ENCODE measurements at places on chromosomes 6 and 20.

- no peak for DNase-seq
These were observed 30.7 kb downstream of the LINC00237 start for GRCh38 chr20:21075471-21075870.

DNA sequence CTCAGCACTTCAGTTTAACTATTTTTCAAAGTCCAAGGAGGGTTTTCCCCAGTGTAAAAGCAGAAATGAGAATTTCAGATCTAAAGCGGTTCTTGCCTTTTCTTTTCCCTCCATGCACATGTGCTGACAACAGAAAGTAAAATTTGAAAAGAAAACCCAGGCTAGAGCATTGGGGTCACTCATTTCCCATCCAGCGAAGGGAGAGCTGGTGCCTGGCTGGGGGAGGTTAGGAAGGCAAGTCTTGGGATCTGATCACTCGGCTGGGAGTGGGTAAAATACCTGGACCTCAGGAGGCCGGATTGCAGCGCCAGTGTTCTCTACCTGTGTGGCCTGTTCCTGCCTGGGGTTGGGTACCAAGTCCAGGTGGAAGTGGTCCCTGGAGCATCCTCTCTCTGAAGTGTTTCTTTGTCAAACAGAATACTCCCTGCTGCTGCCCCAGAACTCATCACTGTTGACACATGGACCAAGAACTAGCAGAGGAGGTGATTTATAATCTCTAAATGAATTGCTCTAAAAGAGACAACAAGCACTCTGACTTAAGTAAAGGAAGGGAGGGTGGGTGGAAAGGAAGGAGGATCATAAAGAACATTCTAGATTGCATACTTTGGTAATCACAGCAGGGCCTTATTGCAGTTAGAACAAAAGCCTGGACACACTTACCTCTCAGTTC lies 136.0 kb downstream of the MTHFD1L start:
- no peak for DNase-seq

GRCh38 chr6:95546148-95546547 lies 31.2 kb upstream of the MANEA start:
- DNase-seq: no peak

- DNase-seq: no peak
These were observed 176.4 kb upstream of the BMP2 start for GRCh38 chr20:6590891-6591637.

DNA sequence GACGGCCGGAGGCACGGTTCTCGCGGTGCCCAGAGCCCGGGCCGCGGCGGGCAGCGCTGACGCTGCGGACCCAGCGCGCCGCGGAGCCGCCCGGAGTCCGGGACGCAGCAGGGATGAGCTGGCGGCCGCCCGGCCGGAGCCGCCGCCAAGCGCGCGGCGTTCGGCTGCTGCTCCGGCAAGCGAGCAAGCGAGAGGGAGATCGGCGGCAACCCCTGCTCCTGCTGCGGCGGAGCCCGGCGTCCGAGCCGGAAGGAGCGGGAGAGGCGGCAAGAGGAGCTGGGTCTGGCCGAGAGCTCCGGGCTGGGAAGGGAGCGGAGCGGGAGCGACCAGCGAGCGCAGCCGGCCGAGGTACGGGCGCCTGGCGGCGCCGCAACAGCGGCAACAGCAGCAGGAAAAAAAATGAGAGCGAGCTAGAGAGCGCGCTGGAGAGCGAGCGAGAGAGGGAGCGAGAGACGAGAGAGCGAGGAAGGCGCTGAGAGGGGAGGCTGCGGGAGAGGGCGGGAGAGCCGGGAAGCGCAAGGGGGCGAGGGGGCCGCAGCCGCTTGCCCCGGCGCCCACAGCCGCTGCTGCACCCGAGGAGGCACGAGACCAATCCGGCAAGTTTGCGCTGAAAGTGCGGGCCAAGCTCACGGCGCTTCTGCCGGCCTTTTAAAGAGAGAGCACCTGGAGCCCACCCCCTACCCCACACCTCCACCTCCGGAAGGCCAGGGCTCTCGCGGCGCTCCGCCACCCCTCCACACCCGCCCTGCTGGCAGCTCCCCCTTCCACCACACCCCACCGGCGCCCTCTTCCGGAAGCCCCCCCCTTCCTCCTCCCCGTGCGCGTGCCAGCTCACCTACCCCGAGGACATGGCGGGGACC lies 496 bp downstream of the GRM4 start:
- DNase-seq: peak; percentile 72

- DNase-seq: no peak
These were observed 1.3 kb downstream of the SLA2 start for GRCh38 chr20:36644706-36645095.

DNA sequence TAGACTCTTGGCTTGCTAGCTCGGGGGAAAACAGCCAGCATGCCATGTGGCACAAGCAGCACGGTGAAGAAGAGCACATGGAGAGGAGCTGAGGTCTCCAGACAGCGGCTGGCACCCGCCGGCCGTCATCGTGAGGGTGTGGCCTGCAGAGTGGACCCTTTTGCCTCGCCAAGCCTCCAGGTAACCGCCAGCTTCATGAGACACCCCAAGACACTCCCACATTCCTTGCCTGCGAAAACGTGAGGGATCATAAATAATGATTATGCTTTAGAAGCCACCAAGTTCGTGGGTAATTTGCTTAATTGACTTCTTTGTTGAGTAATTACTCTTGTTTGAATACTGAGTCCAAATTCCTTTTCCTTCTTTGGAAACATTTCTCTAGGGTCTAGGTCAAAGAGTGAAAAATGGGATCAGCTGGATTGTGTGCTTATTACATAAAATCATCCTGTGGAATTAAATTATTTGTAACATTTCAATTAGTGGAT lies 23.2 kb downstream of the FAM50B start:
- no peak for DNase-seq

DNA sequence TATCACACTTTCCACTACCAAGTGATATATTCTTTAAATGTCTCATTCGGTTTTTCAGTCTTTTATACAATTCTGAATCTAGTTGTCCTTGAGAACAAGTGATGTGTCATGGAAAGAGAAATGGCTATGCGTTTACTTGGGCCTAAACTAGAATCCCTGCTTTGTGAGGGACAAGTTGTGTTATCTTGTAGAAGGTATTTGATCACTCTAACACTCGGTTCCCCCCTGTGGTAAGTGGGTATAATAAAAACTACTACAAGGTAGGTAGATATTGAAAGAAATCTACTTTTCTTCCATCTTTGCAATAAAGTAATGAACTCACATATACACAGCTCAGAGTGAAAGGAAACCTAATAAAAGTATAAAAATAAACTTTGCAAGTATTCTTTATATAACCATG lies 108.9 kb downstream of the MANEA start:
- peak; percentile 5 for DNase-seq

- DNase-seq: no peak
These were observed 201.2 kb upstream of the MYLIP start for GRCh38 chr6:15927531-15928225.

GRCh38 chr20:13243826-13244376 lies 22.8 kb downstream of the ISM1 start:
- DNase-seq: no peak

DNA sequence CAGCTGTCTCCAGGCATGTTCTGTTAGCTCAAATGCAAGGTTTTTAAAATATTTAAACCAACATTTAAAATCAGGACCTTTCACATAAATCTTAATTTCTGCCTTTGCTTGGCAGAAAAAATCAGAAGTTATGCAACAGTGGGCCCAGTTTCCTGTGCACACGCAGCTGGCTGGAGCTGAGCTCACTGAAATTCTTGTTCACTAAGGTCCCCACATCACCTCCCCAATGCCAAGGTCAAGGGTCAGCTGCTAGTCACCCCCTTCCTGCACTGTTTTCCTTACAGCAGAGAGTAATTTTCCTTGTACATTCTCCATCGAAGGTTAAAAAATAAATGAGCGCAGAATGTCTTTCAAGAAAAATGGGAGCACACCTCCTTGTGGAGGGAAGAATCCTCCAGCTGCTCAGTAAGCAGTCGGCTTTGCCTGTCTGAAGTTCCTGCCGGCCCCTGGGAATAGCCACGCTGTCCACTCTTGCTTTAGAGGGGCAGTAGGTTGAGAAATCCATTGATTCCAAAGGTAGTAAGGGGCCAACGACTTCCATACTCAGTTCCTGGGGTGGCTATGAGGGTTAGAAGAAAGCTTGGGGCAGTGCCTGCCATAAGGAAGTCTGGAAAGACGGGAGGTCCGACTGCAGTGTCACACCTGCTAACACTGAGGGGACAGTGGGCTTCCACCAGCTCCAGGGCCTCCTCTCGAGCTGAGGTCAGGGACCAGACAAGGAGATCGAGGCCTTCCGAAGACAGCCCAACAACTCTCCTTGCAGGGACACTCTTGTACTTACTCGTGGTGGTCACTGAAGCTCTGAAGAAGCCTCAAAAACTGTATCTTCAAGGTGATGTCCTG lies 56.8 kb downstream of the MYH7B start:
- no peak for DNase-seq

- no peak for DNase-seq
These were observed 181.9 kb upstream of the PCSK2 start for GRCh38 chr20:17044891-17045290.

- no peak for DNase-seq
These were observed 198.9 kb downstream of the NKAIN2 start for GRCh38 chr6:124002377-124003081.

GRCh38 chr20:62814060-62814708 lies 2.7 kb upstream of the COL9A3 start:
- DNase-seq: no peak

DNA sequence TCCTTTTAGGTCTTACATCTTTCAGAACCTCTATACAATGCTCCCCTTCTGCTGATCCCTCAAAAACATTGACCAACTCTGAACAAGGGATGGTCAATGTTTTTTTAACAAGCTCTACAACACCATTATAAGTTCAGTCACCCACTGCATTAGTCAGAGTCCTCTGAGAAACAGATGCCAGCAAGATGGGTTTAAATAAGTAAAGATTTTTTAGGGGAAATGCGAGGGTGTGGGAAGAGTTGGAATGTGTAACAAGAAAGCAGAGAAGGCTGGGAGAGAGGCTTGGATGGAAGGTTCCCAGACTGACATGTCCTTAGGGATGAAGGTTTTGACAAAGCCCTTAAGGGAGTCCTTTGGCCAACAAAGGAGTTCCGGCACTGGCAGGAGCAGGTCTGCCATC lies 478.3 kb downstream of the FRK start:
- no peak for DNase-seq

- no peak for DNase-seq
These were observed 10.6 kb downstream of the TOX2 start for GRCh38 chr20:43925215-43925614.

DNA sequence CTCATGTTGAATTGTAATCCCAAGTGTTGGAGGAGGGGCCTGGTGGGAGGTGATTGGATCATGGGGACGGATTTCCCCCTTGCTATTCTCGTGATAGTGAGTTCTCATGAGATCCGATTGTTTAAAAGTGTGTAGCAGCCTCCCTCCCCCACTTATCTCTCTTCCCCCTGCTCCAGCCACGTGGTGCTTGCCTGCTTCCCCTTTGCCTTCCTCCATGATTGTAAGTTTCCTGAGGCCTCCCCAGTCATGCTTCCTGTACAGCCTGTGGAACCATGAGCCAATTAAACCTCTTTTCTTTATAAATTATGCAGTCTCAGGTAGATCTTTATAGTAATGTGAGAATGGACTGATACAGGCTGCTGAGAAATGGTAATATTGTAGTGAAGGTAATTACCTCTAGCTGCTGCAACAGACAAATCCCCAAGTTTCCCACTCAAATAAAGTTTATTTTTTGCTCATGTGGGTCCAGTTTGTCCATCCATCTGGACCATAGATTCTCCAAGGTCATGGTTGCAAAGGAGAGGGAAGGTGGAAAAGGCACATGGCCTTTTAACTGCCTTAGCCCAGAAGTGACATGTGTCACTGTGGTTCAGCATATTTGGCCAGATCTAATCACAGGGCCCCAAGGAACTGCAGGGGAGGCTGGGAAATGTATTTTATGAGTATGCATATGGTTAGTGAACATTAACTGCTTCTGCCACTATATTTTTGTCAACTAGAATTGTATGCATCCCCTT lies 89.2 kb downstream of the TRMT11 start:
- no peak for DNase-seq

Data from iPS-NIHi11 (cell line).